ENCODE measurements at places on chromosomes 1 and 21.

DNA sequence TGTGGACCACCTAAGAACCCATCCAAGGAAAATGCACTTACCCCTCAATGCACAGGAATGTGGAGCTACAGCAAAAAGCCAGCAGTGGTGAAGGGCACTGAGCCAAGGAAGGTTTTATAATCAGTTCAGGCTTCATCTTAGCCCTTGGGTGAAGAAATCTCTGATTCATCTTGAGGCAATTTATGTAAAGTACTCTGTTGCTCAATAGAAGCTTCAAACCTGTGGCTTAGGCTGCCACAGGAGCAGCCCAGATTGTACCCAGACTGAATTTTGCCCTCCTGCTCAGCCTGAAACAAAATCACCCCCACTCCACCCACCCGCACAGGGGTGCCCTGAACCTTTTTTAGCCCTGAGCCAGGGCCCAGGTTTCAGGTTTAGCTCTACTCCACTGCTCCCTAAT, at the start of gene S100A12:
Gene S100A12 (minus strand): TSS at position 111 of the 400 bp plus-strand sequence. CDS start 1,029 bp downstream, outside the sequence.
- DNase-seq = peak; percentile 43

GRCh38 chr1:110728388-110729001, 53.8 kb upstream of the KCNA3 start:
- DNase-seq = no peak

DNA sequence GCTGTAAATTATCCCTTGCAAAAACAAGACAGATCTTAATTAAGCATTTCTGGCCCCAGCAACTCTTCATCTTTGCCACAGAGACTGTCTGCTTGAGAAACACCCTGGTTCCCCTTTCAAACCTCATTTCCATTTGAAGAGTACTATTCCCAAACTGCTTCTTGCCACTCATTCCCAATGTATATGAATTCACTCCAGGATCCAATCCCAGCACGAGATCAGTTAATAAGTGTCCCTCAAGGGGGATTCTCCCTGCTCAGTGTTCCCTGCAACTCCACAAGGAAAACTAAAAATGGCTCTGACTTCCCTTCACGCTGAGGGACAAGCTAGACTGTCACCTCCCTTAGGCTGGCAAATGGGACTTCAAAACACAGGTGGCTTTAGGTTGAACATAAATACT, 173.2 kb downstream of the SIPA1L2 start:
- DNase-seq = no peak

DNA sequence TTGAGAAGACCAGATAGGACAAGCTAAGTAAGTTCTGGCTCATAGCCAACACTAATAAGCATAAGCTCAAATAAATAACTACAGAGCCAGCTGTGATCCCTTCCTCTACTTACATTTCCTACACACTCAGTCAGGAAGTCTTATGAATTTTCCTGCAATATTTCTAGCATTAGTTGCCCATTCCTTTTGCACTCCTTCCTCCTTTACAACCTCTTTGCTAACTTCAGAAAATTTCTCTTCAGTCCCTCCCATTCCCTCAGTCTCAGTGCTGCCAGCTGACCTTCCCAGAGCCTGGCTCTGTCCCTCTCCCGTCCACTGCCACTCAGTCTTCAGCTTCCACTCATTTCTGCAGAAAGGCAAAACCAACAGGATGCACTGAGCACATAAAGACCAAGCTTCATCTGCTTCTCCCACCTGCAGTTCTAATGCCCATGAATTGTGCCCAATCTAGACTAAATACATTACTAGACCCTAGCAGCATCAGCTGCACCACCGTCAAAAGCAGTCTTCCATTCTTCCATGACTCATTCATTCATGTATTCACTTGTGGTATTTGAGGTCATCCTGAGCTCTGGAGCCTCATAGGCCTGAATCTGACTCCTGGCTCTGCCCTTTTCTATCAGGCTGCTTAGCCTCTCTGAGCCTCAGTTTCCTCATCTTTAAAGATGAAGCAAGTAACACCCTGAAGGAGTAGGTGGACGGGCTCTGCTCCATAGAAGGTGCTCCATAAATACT, 54.6 kb upstream of the SIPA1L2 start:
- no peak for DNase-seq

- peak; percentile 43 for DNase-seq
Observed at GRCh38 chr1:50268049-50268448, 155.2 kb downstream of the DMRTA2 start.

DNA sequence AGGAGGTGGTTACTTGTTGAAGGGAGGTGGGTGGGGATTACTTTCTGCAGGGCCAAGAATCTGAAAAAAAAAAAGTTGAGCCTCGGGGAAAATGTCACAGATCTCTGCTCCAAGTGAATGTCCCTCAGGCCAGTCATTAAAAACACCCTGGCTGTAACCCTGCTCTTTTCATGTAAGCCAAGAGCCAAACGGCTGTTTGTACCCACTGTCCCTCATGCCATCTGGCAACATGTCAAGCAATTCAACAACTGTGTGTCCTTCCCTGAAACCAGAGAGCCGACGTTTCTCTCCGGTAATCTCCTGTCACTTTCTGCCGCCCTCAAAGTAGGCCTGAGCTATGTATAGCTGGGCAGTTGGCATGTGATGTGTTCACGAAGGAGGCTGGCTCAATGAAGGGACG, 14.7 kb downstream of the CASQ2 start:
- no peak for DNase-seq

DNA sequence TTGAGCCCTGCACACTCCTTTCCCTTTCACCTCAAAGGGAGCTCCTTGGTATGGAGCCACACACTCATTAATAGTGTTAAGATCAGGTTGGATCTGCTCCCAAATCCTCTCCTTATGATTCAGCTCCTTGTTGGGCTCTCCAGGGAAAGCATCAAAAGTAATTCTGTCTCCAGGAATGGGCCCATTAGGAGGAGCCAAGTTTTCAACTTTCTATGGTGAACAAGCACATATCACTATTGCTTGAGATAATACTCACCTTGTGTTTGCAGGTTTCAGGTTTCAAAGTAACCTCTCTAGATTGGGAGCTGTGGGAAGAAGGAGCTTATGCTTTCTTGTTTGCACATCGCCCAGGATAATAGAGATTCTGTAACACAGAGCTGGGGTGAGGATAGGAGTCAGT, 164.8 kb downstream of the TNFSF18 start:
- no peak for DNase-seq

DNA sequence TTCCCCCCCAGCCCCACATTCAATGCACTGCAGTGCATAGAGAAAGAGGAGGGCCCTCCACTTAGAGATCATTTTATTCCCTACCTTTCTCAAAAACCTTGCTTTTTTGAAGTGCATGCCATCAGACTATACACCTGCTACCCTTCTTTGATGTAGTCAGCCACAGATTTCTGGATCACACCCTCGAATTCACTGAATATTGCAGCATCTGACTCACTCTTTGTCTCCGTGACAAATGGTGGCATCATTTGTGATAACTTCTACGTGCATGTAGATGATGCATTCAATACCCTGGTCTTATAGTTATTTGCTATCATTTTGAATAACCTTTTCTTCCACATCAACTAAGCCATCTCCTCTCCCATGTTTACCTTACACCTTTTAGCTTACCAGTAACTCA, 310.3 kb upstream of the SGIP1 start:
- no peak for DNase-seq

GRCh38 chr1:182599339-182599738, 4.8 kb downstream of the RGS16 start:
- DNase-seq = peak; percentile 31

GRCh38 chr1:227901906-227902640, 45.7 kb downstream of the WNT9A start:
- no peak for DNase-seq

DNA sequence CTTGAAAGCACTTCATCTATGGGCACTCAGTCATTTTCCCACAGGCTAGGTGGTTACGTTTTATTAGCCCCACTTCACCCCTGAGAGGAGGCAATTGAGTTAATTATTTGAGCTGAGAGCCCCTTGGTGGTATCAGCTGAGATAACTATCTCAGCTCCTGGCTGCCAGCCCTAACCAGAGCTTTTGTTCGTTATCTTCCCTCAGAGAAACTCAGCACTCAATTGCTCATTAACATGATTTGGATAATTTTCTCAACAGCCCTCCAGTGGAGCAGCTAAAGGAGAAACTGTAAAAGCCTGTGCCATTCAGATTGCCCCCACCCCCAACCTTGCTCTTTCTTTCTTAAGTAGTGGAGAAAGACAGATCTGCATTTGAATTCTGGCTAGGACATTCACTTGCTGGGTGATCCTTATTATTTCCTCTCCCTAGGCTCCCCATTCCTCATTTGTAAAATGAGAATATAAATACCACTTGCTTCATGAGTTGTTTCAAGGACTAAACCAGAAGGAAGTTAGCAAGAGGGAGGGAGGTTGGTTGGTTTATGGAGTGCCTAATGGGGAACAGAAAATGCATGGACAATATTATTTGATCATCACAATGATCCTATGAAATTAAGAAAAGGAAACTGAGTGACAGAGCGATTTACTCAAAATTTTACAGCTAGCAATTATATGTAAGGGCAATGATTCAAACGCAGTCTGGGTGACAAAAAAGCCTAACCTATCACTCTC, 218.7 kb upstream of the FGGY start:
- DNase-seq = no peak

DNA sequence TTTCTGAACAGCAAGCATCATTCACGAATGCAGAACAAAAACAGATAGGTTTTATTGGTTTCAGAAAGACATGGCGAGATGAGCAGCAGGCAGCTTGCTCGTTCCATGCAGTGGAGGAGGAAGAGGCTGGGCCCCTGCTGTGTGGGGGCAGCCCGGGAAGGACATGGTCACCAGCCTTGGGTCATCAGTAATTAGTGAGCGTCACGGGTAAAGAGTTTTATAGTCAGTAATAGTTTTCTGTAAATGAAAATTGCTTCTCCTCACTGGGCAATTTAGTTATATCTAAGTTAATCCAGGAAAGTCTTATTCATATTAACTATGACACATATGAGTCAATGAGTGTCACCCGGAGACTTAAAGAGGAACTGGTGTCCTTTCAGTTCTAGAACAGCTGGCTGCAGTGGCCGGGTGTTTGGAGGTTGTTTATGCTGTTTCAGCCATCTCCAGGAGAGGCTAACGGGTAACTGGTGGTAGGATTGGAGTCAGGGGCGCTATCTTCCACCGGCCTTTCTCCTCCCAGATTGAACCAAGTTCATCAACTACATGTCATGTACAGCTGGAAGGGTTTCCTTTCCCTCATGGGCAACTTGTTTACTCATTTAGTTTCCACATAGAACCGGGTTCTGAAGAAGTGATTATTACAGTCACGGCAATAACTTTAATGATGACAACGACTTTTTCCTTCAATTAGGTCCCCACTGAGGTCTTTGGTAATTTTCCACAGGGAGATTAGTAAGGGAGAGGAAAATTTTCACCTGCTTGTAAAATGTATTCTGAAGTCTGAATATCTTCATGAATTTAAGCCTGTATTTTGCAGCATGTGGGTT, 34.6 kb upstream of the SLC45A1 start:
- no peak for DNase-seq

DNA sequence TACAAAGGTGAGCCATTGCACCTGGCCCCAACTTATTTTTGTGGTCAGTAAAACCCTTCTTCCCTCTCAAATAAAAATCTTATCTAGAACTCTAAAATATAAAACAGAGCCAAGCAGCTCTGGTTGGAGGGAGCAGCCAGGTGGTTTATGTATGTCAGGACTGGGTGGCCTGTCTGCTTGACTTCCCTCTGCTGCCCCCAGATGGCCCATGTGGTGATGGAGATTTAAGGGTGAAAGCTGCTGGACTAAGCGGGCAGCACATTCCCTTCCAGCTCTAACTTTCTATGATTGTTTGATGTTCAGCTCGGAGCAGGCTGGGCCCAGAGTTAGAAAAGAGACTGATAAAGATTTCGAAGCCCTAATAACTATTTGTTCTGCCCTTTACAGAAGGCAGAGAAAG, 11.9 kb upstream of the PAQR6 start:
- no peak for DNase-seq

DNA sequence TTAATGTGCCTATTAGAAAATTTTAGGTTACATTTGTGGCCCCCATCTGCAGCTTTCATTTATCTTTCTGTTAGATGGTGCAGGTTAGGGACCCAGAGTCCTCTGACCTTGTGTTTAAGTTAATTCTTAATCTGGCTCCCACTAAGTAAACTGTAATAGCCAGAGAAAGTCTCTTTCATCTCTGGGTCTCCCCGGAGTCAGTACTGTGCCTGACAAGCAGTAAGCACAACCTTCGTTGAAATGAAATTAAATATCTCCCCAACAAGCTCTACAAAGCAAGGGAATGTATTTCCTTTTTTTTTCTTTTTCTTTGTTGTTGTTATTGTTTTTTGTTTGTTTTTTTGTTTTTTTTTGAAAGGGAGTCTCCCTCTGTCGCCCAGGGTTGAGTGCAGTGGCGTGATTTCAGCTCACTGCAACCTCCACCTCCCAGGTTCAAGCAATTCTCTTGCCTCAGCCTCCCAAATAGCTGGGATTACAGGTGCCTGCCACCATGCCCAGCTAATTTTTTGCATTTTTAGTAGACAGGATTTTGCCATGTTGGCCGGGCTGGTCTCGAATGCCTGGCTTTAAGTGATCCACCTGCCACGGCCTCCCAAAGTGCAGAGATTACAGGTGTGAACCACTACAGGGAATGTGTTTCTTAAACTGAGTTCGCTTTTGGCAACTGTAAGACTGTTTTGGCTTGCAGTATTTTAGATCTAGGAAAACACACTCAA, 81.6 kb downstream of the HHIPL2 start:
- no peak for DNase-seq

GRCh38 chr1:154992721-154993571, 440 bp upstream of the LENEP start:
- peak; percentile 56 for DNase-seq

- no peak for DNase-seq
Observed at GRCh38 chr1:43708002-43708410, 670 bp downstream of the ST3GAL3 start.

GRCh38 chr1:54601730-54602129, 21.6 kb downstream of the FAM151A start:
- DNase-seq = no peak

DNA sequence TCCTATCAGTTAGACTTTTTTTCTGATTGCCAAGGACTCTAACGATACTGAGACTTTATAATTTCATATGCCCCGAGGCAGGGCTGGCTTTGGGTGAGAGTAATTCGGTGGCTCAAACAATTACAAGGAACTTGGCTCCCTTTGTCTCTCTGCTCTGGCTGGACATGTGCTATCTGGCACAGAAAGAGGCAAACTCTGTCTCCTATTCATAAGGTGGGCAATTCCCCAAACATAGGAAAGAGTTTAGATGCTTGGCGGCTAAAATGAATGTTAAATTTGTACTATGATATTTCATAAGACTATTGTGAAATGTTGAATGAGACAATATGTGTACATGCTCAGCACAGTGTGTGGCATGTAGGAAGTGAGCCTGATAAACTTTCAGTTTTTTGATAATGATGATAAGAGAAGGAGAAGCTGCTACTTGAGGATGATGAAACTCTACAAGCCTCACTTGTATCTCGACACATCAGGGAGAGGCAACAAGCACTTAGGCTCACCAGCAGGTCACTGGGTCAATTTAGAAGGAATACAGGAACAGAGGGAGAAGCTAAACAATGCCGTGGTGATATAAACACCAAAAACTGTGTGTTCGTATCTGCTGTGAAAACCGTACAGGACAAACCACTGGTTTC, 12.6 kb upstream of the NTPCR start:
- DNase-seq = no peak

- no peak for DNase-seq
Observed at GRCh38 chr1:227891955-227892488, 55.7 kb downstream of the WNT9A start.
